ENCODE measurements at places on chromosomes 7 and 10. TPM values are rescaled to one million over a fixed set of nuclear protein-coding genes. Genes with fewer than 3 reads are reported as not detected.

DNA sequence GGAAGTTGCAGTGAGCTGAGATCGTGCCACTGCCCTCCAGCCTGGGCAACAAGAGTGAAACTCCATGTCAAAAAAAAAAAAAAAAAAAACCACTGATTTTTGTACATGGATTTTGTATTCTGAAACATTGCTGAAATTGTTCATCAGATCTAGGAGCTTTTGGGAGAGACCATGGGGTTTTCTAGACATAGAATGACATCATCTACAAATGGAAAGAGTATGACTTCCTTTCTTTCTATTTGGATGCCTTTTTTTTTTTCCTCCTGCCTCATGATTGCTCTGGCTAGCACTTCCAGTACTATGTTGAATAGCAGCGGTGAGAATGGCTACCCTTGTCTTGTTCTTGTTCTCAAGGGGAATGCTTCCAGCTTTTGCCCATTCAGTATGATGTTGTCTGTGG is 89.1 kb downstream of the ANLN start:
- no peak for DNase-seq

DNA sequence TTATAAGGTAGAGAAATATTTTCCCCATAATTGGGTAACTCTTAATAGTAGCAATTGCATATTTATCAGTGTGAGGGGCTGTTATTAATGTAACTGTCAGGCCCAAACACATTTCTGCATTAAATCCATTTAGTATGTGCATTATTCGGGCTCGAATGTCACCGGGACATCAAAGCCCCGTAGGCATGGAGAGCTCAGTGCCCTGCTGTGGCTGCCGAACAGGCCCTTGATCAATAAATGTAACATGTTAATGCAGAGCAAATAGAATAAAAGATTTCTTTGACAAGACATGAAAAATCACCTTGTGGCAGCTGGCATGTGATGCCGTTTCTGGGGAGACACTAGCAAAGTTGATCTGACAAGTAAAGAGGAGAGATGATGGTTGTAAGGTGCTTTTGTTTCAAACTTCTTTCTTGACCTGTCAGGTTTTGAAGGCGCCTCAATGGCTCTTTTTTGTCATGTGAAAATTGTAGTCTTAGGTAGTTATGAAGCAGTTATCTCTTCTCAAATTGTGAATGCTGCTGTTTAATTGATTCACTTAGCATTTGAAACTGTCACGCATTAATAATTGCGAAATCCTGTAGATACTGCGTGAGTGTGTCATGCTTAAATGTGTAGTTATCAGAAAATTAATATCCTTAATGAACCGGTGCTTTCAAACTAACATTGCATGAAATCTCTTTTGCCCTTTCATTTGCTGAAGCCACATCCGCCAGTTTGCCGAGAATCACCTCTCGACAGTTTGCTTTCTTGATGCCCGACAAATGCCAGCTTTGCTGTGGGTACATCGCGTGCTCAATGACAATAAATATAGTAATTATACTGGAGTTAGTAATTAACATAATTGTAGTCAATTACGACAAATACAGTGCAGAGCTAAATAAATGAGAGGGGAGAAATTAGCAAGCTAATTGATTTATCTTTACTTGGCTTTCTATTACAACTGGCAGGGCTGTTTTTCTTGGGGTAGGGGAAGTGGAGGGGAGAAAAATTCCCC is 19.5 kb downstream of the LRMDA start:
- no peak for DNase-seq

DNA sequence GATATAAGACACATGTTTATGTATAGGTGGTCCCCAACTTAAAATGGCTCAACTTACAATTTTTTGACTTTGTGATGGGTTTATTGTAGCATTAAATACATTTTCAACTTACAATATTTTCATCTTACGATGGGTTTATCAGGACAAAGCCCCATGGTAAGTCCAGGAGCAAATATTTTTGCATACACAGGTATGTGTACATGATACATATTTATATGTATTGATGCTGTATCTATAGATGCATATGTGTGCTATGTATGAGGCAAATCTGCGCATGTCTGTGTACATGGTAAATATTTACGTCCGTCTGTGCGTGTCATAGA is 664 bp upstream of the UBE3C start:
- no peak for DNase-seq

DNA sequence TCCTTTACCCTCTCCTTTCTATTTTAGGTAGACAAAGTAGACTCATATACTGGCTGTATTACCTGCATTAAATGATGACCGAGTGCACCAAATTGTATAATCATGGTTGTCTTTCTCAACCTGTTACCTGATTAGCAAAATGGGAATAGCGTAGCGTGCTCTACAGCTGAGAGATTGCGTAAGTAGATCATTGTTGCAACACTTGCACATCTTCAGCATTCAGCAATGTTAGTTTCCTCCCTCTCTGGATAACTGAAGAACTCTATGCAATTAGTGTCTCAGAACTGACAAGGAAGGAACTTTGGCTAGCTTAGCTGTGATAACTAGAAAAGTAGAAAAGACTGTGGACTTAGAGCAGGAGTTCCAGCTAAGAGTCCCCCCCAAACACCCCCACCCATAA is 787.4 kb downstream of the PHTF2 start:
- no peak for DNase-seq

GRCh38 chr7:68622500-68622899 is 975.8 kb upstream of the AUTS2 start:
- no peak for DNase-seq

Gene ADCYAP1R1
- total RNA-seq: not detected

Gene NPSR1
- total RNA-seq: not detected

DNA sequence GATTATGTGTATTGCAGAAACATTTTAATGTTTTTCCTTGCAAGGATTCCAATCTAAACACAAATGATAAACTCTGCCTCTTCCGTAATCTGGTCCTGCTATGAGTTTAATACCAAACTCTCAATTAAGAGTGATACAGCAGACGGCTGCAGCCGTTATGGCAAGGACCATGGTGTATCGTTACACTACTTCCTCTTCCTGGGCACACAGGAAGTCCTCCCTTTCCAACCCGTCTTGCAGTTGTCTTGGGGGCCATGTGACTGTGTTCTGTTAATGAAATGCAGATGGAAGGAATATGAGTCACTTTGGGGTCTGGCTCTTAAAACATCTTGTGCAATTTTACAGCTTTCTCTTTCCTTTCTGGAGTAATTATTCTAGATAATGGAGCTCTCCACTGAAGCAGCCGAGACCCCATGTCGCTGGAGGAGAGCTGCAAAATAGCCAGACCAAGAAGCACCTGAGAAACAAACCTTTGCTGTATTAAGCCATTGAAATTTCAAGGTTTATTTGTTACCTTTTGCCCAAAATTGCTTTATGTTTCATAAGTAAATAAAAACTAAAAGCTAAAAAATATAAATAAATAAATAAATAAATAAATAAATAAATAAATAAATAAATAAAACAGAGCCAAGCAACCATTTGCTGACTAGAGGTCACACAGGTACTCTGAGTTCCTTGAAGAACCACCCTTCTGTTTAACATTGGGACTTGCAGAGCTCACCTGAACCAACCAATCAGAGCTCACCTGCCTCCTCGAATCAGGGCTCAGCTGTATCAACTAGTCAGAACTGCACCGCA is 74.7 kb downstream of the FRMPD2 start:
- DNase-seq: peak; percentile 32

Gene FAM25G
- total RNA-seq: not detected

- no peak for DNase-seq
Observed at GRCh38 chr7:90621747-90622140, 25.6 kb downstream of the CDK14 start.
